Thyroid gland (tissue), 4 donors: ENCODE measurements at places on chromosomes 5 and 9.

- DNase-seq, result no peak
Measured at GRCh38 chr5:91048073-91048472, 335.0 kb downstream of the ARRDC3 start.

- DNase-seq, result no peak
Measured at GRCh38 chr5:61465066-61465465, 133.0 kb downstream of the ZSWIM6 start.

DNA sequence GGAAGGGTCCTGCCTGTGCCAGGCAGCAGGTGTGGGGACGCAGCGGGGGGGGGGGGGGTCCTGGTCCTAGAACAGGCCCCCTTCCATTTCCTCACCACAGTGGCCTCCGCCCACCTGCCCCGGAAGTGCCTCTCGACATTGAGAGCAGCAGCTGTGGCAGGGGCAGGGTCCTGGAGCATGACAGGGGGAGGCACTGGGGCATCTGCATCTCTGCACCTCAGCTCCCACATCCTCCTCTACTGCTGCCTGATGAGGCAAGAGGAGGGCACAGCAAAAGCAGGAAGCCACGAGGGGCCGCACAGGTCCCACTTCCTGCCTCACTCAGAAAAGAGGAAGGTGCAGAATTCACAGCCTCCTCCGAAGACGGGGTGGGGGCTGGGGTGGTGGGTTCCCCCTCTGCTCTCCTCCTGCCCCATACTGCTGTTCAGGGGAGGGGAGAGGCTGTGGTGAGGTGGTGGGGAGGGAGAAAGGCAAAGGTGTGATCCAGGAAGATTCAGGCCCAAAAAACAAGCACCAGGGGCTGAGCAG, 14.8 kb downstream of the AKNA start:
- DNase-seq, result no peak

DNA sequence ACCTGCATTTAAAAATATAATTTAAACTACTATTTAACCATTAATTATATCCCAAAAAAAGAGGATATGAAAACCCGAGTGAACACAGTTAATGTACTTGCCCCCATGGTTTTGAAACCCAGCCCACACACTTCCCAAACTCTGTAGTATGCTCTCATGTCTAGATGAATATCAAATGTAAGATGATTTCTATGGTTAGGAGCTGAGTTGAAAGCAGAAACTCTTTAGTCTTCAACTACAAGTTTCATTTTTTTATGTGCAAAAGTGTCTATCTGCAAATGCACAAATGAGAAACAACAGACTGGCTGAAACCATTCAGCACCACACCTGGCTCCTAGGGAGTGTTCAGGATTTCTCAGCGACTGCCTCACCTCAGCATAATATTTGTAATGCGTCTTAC, 183.3 kb downstream of the SEMA5A start:
- DNase-seq, result no peak

- no peak for DNase-seq
Measured at GRCh38 chr5:137141779-137142178, 357.3 kb downstream of the SPOCK1 start.

DNA sequence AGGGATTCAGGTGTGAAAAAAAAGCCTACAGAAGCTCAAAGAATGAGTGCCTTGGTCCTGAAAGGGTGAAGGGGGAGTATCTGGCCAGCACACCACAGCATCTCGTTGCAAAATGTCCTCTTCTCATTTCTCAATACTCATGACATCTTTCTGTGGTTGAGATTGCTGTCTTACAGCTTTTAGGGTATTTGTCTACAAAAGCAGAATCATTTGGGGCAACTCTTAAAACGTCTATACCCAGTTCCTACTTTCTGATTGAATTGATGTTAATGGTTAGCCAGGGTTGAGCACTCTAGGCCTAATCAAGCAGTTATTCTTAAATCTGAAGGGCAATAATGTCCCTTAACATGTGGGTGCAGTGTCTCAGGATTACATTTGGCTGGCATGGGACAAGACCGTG, 21.2 kb upstream of the PCSK5 start:
- no peak for DNase-seq

DNA sequence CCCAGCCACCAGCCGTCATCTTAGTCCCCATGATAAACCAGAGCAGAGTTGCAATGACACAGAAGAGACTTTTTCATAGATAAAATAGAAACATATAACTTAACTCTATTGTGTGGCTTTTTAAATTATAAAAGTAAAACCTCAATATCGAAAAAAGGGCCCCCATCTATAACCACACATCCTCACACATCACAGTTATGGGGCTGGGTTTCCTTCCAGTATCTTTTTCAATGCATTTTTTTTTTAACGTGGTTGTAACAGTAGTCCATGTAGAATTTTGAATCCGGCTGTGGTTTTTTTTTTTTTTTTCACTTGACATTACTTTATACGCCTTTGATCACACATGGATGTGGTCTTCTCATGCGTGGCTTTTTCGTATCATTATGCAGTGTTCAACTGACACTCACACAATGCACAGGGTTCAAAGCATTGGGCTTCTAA, 77.4 kb downstream of the CFAP77 start:
- no peak for DNase-seq

GRCh38 chr5:13325765-13326164, 618.7 kb downstream of the DNAH5 start:
- DNase-seq, result no peak

GRCh38 chr9:127485995-127486394, 34.7 kb downstream of the LRSAM1 start:
- DNase-seq, result no peak

- DNase-seq, result no peak
Measured at GRCh38 chr5:36066540-36067210, at the start of gene UGT3A2. TSS of gene UGT3A2 (minus strand) at chr5:36066882. CDS start at chr5:36066789, 93 bp downstream.

GRCh38 chr9:78354324-78354973, 57.5 kb downstream of the PSAT1 start:
- DNase-seq, result no peak

- peak; percentile 6 for DNase-seq
Measured at GRCh38 chr9:86202338-86202882, 57.0 kb downstream of the C9orf153 start.

GRCh38 chr5:22709743-22710142, 143.4 kb downstream of the CDH12 start:
- no peak for DNase-seq

- peak; percentile 13 for DNase-seq
Measured at GRCh38 chr9:120713257-120714087, 798 bp downstream of the MEGF9 start.

- DNase-seq, result no peak
Measured at GRCh38 chr5:14153932-14154731, 11.0 kb downstream of the TRIO start.

DNA sequence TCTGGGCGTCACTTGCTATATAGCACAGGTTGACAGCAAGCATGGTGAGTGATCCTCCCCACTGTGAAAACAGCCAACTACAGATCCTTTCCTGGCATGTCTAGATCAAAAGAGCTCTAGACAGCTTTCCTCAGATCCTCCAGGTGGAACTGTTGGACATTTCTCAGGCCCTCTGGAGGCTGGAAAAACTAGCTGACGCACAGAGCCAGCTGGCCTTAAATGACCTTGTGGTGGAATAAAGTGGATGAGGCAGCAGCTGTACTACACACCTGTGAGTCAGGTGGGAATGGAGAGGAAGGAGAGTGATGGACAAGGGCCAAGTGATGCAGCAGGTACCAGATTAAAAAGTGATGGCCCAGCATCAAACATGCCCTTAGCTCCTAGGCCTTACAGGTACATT, 172.7 kb downstream of the TRIM32 start:
- DNase-seq, result peak; percentile 30

- DNase-seq, result no peak
Measured at GRCh38 chr9:134629586-134630392, 11.8 kb upstream of the COL5A1 start.

DNA sequence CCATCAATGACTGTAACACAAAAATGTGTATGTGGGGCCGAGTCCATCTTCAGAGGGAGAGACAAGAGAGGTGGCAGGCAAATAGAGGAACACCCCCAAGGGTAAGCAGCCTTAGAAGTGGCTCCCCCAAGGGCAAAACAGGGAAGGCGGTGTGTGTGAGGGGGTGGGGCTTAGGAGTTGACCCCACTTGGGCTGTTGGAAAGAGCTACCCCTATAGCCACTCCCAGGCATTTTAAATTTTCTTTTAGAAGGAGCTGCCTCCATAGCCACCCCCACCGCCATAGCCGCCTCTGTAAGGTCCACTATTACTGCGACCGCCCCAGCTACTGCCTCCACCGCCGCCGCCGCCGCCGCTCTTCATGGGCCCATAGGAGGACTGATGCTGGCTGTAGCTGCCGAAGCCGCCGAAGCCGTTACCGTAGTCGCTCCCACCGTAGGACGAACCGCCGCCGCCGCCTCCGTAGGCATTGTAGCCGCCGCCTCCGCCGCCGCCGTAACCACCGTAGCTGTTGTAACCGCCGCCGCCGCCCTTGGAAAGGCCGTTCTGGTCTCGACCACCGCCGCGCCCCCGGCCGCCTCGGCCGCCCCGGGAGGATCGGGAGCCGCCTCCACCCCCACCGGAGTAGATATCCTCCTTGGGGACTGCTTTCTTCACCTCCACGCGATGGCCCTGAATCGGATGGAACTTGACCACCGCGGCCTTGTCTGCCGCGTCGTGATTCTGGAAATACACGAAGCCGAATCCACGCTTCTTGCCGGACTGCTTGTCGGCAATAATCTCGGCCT, 1.1 kb downstream of the HNRNPA0 start:
- DNase-seq, result peak; percentile 43

- no peak for DNase-seq
Measured at GRCh38 chr5:36704131-36704530, 97.7 kb downstream of the SLC1A3 start.

DNA sequence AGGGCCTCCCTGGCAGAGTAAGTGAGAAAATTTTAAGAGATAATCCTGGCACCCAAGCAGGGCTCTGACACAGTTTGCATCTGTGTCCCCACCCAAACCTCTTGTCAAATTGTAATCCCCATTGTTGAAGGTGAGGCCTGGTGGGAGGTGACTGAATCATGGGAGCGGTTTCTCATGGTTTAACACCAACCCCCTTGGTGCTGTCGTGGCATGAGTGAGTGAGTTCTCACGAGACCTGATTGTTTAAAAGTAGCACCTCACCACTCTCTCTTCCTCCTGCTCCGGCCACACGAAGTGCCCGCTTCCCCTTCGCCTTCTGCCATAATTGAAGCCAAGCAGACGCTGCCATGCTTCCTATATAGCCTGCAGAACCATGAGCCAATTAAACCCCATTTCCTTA, 80.1 kb downstream of the FBXW11 start:
- no peak for DNase-seq

DNA sequence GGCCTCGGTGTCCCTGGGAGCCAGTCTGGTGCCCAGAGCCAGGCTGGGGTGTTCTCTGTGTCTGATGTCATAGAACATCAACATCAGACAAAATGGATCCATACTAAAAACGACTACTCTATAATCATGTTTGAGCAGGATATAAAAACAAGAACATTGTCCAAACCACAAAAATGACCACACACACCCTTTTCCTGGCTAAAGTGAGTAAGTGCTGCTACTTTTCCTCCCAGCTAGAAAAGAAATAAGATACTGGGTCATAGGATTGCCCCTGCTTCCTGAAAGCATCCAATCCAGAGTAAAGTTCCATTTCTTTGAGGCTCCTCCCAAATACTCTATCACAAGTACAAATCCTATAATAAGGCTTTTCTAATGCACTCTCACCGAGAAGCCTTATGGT, 19.7 kb upstream of the TRAF1 start:
- no peak for DNase-seq

DNA sequence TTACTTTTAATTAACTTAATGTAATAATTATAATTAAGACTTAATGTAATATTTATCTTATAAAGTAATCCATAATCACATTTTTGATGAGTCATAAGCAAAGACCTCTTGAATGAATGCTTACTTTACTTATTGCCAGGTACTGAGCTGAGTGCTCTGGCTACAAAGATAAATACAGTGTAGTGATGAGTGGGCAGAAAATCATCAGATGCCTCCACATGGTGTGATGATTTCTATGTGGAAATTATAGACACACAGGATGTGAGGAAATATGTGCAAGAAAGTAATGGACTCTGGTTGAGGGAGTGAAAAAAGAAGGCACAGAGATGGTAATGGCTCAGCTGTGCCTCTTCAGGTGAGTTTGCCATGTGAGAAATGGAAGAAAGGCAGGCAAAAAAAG, 422.6 kb upstream of the CD180 start:
- DNase-seq, result no peak

DNA sequence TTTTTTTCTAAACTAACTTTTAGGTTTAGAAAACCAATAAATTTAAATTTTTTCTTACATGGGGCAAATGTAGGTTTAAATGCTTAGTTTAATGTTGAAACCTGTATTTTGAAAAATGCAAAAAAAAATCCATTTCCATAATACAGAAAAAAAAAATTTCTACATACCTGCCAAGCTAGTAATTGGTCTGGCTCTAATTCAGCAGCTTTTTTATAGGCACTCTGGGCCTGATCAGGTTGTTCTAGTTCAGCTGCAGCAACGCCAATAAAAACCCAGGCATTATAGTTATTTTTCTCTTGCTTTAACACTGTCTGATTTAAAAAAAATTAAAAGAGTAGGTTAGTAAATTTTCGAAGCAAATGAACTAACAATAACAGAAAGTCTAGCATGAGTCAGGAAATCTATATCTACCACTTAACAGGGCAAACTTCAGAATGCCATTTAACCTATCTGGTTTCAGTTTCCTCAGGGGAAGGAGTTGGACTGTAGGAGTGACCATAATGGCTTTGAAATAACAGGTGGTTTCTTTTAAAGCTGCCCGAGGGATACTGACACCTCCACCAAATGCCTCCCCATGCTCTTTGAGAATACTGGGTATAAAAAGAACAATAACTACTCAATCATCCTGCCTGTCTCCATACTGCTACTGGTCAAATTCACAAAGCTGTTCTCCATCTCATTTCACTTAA, 11.6 kb downstream of the SKIC3 start:
- no peak for DNase-seq

DNA sequence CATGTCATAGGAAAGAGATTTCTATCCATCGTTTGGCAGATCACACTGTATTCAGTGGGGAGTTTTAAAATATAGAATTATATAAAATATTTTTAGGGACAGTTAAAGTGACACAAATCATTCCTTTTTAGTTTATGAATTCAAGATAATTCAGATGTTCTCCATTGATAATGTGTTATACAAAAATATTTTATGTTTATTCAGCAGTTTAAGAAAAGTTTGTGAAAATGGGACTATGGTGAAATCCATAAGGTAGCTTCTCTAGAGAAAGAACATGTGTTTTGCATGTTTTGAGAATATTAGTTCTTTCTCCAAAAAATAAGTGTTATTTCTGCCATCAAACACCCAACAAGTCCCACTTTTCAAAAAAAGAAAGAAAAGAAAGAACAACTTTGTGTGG, 122.9 kb downstream of the EMB start:
- DNase-seq, result no peak

DNA sequence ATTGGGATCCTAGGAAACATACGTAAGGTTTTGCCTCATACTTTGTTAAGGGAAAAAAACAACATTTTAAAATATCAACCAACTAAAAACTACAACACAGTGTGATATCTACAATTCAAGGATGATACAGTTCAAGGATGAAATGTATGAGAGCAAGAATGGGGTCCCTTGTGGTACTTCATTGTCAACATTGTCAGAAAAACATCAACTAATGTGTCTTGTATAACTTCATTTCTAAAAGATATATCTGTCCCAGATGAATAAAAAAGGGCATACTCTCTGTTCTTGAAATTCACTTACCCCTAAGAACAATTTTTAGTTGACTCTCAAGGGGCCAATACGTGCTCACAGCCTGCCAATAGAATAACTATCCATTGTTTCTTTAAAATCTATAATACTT, 1250.5 kb downstream of the PTPRD start:
- DNase-seq, result no peak

- peak; percentile 68 for DNase-seq
Measured at GRCh38 chr5:127313847-127314473, 23.4 kb downstream of the MEGF10 start.
